Fibroblast of skin of scalp (primary cell): ENCODE measurements at places on chromosomes 11 and 22.

DNA sequence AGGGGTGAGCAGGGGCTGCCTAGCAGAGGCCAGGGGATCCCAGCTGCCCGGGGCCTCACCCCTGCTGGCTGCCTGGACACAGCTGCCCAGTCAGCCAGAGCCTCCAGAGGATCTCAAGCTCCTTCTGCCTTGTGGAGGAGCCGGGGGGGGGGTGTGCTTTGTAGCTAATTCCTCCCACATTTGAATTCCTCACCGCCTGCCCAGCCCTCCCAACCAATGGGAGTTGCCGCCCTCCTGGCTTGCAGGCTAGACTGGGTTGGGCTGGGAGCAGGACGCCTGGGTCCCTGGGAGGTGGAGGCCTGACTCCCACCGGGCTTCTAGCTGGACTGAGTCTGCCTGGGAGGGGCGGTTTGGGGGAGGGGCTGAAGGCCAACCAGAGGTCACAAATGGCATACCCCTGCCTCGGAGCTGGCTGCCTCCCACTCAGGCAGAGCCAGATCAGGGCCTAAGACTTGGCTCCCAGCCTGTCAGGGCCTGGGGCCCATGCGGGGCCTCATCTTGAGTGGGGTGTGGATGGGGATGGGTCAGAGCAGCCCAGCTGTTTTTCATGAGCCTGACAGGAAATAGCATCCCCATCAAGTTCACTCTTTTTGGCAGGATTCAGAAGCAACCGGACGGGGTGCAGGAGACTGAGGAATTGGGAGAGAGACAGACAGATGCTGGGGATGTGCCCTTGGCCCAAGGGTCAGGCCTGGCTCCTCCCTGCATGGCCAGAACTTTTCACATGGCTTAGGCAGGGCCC, 29.2 kb upstream of the PDE2A start:
- DNase-seq: peak; percentile 87

- peak; percentile 11 for DNase-seq
These were observed 99.1 kb downstream of the GAB2 start for GRCh38 chr11:78318321-78319114.

DNA sequence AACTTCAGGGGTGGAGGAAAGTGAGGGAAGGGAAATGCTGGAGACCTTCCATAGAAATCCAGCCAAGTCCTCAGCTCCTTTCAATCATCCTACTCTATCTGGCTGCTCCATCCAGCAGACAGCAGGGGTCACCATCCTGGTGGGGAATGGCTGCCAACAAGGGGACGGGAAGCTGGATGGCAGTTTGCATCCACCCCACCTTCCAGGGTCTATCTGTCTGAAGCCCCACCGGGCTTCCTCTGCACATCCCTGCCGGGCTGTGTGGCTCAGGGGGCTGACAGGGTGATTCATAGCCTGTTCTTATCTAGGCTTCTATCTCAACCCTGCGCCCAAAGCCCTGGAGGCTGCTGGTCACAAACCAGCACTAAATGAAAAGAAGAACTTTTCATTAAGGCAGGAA, 1.1 kb downstream of the SYTL2 start:
- peak; percentile 53 for DNase-seq

- no peak for DNase-seq
These were observed 23.9 kb downstream of the TSPAN32 start for GRCh38 chr11:2325719-2326118.

DNA sequence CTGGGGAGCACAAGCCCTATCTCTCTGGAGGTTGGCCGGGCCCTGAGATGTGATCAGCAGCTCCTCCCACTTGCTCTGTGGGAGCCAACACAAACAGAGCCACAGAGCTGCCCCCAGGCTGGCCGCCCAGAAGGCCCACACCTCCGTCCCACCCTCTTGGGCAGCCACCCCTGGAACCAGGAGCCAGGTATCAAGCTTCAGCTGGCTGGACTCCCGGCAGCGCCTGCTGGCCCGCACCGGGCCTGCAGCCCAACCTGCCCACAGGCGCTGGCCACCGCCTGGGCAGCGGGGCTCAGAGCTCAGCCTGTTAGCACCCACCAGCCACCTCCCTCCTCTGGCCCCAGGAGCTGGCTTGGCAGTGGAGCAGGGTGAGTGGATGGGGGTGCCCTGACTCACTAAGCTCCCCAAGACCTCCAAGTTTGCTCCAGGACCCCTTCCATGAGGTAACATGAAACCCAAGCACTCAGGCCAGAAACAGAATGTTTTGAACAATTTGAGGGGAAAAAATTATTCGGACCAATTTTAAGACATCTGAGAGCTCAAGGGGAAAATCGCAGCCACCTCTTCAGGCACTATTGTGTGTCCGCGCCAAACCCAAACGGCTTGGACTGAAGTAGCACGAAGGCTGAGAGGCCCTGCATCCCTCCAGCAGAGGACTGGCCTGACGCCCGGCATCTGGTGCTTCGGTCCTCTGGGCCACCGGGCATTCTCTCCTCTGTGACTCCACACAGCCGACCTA, 450.8 kb downstream of the SOX6 start:
- no peak for DNase-seq

GRCh38 chr11:35056391-35057093, 82.4 kb upstream of the CD44 start:
- peak; percentile 54 for DNase-seq

- DNase-seq: no peak
These were observed 37.1 kb downstream of the MCM5 start for GRCh38 chr22:35437049-35437448.

GRCh38 chr22:46710806-46711205, 27.2 kb downstream of the CERK start:
- DNase-seq: no peak

- DNase-seq: no peak
These were observed 5.8 kb downstream of the RAB38 start for GRCh38 chr11:88169471-88169870.

GRCh38 chr11:124835918-124836317, 29.3 kb upstream of the ROBO3 start:
- no peak for DNase-seq

DNA sequence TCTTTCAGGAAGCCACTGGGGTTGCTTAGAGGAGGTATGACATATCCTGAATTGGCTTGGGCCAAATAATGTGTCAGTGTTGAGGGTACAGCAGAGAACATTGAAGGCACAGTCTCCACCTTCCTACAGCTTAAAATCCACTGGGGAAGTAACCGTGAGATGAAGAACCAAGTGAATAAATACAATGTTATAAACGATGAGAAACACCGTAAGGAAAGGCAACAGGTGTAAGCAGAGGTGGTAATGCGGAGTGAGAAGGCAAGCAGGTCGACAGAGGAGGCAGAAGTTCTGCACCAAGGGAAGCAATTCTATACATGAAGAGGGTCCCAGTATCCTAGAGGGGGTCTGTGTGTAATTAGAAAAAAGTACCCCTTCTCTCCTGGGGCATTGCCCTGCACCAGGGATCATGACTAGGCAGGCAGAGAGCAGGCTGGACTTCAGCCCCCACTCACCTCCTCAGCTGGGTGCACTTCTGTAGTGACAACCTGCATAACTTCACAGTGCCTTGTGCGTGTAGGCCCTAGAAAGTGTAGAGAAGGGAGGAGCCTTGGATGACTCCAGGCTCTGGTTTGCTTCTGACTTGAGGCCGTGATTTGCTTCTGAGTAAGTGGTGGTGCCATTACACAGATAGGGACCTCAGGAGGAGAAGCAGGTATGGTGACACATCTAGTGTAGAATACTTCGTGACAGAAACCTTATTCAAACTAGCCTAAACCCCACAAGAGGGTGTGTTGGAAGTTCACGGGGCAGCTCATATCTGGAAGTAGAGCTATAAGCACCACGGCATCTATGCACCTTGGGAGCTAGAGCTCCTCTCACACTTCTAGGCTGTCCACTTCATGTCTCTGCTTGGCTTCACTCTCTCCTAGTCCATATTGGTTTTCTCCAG, 4.9 kb downstream of the MYOD1 start:
- no peak for DNase-seq

DNA sequence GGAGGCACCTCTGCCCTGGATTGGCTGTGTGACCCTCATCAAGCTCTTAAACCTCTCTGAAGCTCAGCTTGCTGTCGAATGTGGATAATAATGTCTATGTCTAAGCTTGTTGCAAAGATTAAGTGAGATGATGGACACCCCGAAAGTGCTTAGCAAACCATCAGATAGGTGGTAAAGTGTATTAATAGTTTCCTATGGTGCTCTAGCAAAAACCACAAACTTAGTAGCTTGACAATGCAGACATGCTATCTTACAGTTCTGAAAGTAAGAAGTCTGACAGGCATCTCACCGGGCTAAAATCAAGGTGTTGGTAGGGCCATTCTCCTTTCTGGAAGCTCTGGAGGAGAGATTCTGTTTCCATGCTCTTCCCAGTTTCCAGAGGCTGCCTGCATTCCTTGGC, 106.5 kb upstream of the CSNK2A3 start:
- DNase-seq: no peak

- DNase-seq: no peak
These were observed 57.7 kb downstream of the TEAD1 start for GRCh38 chr11:12731841-12732336.

DNA sequence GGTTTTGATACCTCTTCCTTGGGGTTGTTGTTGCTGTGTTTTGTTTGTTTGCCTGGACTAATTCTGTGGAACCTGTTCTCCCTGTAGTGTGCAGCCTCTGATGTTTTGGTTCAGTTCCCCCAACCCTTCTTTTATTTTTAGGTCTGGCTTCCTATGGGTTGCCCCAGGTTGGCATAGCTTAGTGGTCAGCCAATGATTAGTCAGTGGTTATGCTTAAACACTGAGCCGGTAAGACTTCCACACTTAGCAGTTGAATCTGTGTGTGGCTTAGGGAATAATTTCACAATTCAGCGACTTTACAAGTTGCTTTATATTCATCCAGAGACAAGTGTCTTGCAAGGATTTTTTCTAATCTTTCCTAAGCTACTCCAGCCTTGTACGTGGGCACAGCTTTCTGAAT, 78.6 kb upstream of the CLPB start:
- no peak for DNase-seq

- DNase-seq: no peak
These were observed 523 bp upstream of the MPZL3 start for GRCh38 chr11:118252688-118253087.

- no peak for DNase-seq
These were observed 103.7 kb downstream of the TRIM51G start for GRCh38 chr11:48880021-48880441.

- DNase-seq: no peak
These were observed 8.9 kb upstream of the SCARF2 start for GRCh38 chr22:20446383-20446970.

DNA sequence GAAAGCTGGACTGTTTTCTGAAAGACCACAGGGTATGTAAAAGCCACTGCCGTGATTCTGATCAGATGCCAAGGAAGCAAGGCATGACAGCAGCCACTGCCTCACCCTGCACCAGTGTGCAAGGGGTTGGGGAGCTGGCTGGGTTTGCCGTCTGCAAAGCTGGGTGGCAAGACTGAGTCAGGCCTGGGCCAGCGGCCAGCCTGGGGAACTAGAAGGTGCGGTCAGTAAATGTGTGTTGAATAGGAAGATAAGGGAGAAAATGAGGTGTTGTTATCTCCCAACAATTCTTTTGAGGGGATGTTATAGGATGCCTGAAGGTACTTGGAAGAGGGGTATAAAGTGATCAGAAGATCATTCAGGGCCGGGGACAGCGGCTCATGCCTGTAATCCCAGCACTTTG, 8.0 kb downstream of the VSTM5 start:
- DNase-seq: peak; percentile 23

DNA sequence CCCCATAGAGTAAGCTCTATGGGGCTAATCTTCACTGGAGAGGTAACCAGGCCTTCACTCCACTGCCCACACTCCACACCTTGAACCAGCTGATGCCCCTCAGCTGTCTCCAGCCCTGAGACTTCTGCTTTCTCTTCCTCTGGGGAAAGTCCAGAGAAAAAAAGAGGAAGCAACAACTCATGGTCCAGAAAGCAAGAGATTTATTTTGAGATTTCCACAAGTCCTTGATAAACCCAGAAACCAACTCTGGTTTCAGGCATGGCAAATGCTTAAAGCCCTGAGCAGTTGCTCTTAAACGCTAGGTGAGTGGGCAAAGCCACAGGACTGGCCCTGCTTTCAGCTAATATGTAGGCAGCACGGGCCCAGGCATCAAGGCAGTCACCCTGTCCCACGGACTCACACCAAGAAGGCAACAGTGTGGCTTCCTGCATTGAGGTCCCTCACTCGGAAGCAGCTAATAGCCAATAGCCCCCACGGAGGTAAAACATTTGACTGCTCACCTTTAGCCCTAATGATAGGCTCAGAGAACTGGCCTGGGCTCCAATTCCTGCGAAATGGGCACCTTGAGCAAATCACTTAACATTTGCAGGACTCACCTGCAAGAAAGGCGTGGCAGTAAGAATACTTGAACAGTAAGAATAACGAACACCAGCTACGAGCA, 4.3 kb downstream of the CYB561A3 start:
- DNase-seq: no peak

DNA sequence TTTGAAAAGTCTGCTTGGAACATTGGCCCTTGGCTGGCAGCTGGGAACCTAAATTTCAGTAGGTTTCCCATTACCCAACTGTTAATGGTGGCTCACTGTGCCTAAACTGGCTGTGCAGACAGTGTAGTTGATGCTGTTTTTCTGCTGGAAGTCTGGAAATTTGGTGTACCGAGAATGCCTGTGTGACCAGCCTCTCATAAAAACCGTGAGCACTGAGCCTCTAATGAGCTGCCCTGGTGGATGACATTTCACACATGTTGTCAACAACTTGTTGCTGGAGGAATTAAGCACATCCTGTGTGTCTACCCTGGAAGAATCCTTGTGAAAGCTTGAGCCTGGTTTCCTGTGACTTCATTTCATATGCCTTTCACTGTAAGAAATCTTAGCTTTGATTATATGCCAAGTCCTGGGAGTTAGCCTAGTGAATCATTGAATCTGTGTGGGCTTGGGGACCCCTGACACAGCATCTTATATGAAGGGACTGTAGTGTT, 131.1 kb downstream of the LDLRAD3 start:
- peak; percentile 90 for DNase-seq

DNA sequence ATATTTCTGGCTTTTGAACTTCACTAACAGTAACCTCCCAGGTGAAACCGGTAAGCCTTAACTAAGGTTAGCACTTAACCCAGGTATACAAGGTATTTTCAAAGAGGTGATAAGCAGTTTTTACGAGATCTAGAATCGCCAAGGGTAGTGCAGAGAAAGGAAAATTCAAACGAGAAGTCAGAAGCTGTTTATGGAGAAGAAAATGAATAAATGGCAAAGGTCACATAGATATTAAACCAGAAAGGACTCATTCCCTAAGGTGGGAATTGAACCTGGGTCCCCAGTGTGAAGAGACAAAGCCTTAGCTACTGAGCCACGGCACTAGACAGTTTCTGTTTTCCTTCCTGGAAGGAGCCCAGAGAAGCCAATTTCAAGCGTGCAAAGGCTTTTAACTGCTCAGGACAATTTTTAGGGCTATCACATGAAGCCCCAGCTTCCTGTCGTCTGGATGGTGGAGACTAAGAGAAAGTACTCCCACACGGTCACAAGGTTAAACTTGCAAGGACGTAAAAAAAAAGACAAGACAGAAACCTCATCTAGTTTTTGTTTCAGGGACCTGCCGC, 5.7 kb upstream of the C1QTNF6 start:
- DNase-seq: peak; percentile 47

DNA sequence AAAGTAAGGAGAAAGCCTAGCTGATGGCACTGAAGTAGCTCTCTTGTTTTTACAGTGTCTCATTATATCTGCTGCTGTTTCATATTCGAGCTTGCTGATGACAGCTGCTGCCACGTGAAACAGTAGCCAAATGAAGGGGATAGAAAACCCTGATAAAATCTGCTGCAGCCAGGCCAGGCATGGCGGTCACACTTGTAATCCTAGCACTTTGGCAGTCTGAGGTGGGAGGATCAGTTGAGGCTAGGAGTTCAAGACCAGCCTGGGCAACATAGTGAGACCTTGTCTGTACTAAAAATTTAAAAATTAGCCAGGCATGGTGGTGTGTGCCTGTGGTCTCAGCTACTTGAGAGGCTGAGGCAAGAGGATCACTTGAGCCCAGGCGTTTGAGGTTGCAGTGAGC, 13.4 kb downstream of the IFT46 start:
- no peak for DNase-seq
